ENCODE measurements at places on chromosomes 11 and 22.
A peak's percentile ranks its signal among the peaks of the same experiment; 100 is the strongest.

DNA sequence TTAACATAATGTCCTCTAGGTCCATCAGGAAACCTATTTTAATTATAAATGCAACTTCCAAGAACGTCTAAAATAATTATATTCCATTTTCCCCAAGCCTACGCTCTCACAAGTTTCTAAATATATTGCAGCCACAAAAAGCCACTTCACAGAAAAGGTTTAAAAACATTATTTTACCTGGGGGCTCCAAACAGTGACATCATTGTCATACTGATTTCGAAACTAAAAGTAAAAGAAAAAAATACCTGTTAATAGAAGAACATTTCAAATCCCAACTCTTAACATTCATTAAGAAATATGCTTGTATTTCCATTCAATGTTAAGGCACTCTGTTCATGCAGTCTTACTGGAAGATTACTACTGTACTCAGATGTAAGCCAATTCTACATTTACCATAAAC is 1.4 kb downstream of the PSMA1 start:
- no peak for DNase-seq

- DNase-seq = peak; percentile 56
These were observed 12.7 kb upstream of the TMEM218 start for GRCh38 chr11:125123947-125124617.

GRCh38 chr11:8331767-8332166 is 68.1 kb upstream of the LMO1 start:
- no peak for DNase-seq

- no peak for DNase-seq
These were observed 4.8 kb upstream of the NAP1L4 start for GRCh38 chr11:2996976-2997375.

GRCh38 chr22:49099496-49100124 is 728.1 kb downstream of the BRD1 start:
- DNase-seq = no peak

DNA sequence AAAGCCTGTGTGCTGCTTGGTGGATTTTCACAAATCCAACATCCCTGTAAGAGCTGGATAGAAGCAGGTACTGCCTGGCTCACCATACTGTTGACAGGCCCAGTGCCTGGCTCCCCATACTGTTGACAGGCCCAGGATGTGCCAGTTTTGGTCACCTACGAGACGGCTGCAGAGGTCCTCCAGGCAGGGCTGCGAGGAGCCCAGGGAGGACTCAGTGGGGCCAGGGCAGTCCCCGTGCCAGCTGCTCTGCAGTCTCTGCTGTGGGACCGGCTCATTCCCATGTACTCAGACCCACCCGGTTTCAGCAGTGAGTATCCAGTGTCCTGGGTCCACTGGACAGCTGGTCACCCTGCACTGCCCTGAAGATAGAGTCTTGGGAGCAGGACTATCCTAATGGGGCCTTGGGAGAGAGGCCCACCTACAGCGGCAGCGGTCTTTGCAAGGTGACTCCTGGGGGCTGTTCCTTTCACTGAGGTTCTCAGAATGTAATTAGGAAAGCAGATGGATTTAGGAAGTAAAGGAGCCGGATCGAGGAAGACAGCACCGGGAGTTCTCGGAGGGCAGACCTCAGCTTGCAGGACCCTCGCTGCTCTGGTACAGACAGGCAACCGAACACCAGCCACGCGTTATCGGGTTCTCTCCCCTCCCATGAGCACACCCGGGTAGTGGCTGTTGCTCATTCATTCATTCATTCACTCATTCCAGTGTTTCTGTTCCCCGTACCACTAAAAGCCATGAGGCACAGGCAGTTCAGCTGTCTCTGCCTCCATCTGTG is 106.1 kb downstream of the CTTN start:
- no peak for DNase-seq

- DNase-seq = no peak
These were observed 111.2 kb upstream of the RASSF10 start for GRCh38 chr11:12897867-12898266.

- peak; percentile 52 for DNase-seq
These were observed 56.7 kb upstream of the PTPRJ start for GRCh38 chr11:47923667-47924066.
